ENCODE measurements at places on chromosomes 6 and 20.

DNA sequence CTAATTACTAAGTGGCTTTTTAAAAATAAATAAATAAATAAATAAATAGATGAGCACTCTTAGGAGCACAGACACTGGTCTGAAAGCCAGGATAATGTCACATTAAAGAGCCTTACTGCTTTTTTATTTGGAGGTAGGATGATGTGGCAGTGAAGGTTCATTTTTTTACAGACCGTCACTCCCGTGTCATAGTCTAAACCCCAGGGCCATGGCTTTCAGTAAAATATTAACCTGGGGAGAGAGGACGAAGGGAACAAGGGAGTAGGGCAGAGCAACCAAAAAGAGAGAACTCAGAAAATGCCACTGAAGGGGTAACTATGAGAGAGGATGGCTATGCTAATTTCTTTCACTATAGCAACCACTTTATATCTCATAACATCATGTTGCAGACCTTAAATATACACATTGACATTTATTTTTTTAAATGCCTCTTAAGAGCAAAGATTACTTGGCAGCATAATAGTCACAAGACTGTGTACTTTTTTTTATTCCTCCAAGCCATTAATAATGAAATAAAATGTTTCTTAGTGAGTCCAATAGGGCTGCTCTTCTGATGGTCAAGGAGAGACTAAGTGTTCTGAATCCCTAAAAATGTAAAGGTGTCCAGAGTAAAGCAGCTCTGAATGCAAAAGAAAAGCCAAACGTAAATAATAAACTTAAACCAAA, 100.9 kb upstream of the SIM1 start:
- DNase-seq, result no peak

- no peak for DNase-seq
These were observed 70.4 kb downstream of the JAG1 start for GRCh38 chr20:10603378-10603777.

DNA sequence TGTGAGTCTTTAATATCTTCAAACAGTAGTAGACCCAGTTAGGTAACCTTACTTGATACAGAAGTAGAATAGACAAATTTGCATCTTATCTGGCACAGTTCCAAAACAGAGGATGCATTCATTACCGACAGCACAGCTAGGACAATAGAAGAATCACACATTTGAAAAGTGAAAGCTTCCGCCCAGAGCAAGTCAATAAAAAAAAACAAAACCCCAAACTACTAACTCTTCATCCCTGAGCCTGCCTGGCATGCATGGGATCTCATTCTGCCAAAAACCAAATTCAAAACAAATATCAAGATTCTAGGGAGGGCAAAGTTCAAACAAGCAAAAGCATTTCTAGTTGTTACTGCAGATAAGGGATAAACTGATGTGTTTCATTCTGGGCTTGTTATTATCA, 235.4 kb downstream of the BTBD9 start:
- DNase-seq, result no peak

- DNase-seq, result no peak
These were observed 754.1 kb upstream of the MAP3K7 start for GRCh38 chr6:91340896-91341395.

- peak; percentile 96 for DNase-seq
These were observed at the start of gene BRD2 for GRCh38 chr6:32968093-32968866. Gene BRD2, plus strand, starts transcription at chr6:32968594. Its CDS starts 4,305 bp downstream, at chr6:32972899.

DNA sequence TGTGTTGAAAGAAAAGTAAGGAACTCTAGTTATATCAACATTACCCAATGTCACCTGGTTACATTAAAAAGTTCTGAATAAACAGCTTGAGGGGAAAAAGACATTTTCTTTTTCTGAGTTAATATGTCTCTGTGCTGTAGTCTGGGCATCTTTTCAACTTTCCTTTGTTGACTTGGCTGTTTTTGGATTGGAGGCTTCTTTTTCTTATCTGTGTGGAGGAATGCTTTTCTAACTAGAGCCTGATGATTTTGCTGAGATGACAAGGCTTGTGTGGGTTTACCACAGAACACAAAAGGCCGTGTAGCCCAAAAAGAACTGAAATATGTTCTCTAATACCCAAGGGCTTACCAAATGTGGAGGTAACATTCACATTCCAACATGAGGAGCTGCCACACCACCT, 161.8 kb downstream of the KCNQ5 start:
- no peak for DNase-seq

- DNase-seq, result no peak
These were observed 99.7 kb downstream of the F13A1 start for GRCh38 chr6:6220718-6221117.

DNA sequence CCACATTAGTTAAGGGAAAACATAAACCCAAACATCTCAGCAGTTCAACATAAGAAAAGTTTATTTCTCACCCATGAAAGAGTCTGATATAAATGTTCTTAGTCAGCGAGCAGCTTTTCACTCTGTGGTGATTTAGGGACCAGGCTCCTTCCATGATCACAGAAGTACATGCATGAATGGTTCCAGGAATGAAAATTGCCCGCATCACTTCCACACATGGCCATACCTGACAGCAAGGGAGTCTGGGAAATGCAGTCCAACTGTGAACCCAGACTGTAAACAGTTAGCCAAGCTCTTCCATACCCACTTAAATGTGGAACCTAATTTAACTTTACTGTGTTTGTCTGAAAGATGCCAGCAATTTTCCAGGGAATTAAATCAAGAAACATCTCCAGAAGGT, 353.9 kb downstream of the HACE1 start:
- no peak for DNase-seq

DNA sequence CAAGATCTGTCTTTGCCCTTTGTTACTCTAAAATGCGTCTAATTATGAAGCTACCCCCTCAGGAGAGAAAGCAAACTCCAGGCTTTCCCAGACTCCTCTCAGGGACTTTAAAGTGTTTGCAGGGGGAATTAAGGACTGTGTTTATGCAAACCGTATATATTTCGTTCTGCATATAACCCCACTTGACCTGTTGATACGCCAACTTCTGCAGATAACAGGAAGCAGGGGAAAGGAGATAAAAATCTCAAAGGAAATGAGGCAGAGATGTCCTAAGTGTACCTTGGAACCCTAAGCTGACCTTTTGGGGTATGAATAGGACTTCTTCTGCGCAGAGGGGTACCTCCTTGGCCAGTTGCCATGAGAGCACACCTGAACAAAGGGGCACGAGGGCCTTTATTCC, 8.1 kb downstream of the SYCP2L start:
- DNase-seq, result no peak

GRCh38 chr6:155530219-155530834, 74.7 kb upstream of the NOX3 start:
- no peak for DNase-seq

GRCh38 chr6:56637640-56638039, 5.0 kb downstream of the DST start:
- DNase-seq, result no peak

- no peak for DNase-seq
These were observed 144.3 kb downstream of the GRIK2 start for GRCh38 chr6:101537753-101538316.

GRCh38 chr6:900716-901605, 208.0 kb upstream of the EXOC2 start:
- no peak for DNase-seq

DNA sequence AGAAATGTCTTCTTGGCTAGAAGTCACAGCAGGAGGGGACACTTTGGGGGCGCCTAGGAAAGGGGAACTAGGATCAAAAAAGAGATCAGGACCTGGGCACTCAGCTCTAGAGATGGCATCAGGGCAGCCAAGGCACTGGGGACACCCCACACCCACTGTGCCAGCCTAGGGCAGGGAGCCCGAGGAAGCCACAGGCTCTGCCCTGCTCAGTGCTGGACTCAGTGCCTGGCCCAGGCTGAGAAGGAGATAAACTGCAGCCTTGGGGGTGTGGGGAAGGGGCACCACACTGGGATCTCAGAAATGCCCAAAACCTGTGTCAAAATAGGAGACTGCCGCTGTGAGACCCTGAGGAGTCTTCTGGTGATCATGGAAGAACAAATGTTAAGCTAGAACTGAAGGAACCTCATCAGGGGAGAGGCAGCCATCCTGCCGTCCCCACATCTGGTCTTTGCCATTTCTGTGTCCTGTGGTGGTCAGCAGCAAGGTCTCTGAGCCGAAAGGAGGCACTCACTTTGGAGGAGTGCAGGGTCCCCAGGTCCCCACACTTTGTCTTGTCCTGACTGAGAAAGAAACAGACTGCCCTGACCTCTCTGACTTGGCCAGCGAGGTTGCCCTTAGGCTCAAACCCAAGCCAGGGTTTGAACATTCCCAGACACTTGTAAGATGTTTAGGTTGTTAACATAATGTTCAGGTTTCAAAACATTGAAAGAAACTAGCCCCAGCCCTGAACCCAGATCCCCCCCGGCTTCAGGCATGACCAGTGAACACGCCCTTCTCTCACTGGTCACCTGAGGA, 2.3 kb downstream of the ARFRP1 start:
- DNase-seq, result no peak

GRCh38 chr6:113363048-113363798, 493.9 kb upstream of the MARCKS start:
- DNase-seq, result no peak

DNA sequence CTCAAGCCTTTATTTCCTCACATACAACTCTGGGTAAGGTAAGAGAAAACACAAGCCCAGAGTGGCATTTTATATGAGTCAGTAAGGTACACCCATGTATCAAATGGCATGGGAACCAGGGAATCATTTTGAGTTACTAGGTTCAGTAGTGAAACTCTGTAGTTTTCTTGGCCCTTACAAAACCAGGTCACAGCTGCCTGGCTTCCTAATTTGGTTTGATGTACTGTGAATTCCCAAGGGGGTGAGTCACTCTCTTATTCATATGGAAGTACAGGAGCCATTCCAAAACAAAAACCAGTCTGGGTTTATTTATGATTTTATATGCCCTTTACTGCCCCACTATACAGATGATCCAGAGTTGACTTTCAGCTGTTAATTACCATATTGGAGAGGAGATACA, 70.7 kb downstream of the PDE7B start:
- DNase-seq, result no peak

- DNase-seq, result no peak
These were observed 214.9 kb downstream of the DOK5 start for GRCh38 chr20:54690323-54690722.

GRCh38 chr6:125793863-125794262, 3.1 kb downstream of the NCOA7 start:
- DNase-seq, result no peak

GRCh38 chr6:132865364-132865763, 51.0 kb downstream of the RPS12 start:
- no peak for DNase-seq

GRCh38 chr20:3922223-3922982, 33.2 kb downstream of the PANK2 start:
- DNase-seq, result no peak

DNA sequence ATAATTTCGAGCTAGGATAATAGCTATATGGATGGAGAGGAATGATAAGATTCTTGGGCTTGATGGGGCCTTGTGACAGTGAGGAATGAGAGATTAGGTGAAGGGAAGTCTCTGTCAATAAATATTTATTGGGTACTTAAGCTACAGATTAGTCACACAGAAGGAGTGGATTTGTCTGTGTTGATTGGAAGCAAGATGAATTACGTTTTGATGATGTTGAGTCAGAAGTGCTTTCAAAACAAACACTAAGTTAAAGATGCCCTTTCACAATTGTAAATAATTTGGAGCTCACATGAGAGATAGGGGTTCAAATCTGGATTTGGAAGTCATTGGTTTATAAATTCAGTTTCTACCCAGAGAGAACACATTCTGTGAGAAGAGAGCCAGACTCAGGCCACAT, 834.2 kb downstream of the KIF16B start:
- no peak for DNase-seq

- DNase-seq, result no peak
These were observed 339.6 kb upstream of the CITED2 start for GRCh38 chr6:139713900-139714506.

DNA sequence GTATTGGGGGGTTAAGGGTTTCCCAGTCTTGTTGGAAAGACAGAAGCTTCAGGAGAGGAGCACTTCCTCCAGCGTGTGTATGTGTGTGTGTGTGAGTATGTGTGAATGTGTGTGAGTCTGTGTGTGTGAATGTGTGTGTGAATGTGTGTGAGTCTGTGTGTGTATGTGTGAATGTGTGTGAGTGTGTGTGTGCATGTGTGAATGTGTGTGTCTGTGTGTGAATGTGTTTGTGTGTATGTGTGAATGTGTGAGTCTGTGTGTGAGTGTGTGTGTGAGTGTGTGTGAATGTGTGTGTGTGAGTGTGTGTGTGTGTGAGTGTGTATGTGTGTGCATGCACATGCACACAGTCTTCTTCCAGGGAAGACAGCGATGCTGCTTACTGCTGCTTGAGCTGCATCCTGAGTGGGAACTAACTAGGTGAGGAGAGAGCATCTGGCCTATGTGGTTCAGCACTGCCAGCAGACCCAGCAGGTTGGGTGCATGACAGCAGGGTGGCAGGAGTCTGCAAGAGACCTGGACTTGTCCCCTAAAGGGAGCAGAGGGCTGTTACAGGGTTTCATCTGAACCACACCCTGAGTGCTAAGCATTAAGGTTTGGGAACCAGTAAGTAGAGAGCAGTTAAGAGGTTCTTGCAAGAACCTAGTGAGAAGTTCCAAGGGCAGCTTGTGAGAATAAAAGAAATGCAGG, 22.7 kb upstream of the CCND3 start:
- no peak for DNase-seq

DNA sequence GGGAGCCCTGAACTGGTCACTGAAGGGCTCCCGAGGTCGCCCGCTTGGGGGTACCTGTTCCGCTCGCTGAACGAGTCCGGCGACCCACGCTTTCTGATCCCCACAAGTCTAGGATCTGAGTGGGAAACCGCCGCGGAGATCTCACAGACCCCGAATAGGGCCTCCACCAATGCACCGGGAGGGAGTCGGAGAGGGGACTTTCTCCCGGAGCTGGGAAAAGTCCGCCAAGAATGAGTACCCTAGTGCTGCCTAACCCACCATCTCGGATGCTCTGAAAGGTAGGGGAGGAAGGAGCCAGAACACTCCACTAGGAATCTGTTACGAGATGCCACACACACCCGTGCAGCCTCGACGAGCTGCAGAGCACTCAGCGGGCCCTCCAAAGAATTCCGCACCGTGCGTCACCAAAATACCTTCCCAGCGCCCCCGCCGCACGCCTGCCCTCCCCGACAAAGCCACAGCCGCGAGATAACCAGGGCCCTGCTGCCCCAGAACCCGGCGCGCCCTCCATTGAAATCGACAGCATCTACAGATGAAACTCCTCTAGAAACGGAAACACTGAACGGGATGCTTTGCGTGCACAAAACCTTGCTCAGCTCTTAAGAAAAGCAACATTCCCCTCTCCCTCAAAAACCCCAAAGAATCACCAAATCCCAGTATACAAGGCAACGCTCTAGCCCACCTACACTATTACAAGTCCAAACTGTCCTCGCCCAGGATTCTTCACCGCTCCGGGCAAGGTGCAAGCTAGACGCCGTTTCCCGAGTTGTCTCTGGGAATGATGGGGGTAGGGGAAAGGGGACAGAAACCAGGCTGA, 686 bp downstream of the COL12A1 start:
- DNase-seq, result peak; percentile 35
